Hypothalamus (tissue), 51 donors: ENCODE measurements at places on chromosomes 6 and 20.
A peak's percentile ranks its signal among the peaks of the same experiment; 100 is the strongest.

DNA sequence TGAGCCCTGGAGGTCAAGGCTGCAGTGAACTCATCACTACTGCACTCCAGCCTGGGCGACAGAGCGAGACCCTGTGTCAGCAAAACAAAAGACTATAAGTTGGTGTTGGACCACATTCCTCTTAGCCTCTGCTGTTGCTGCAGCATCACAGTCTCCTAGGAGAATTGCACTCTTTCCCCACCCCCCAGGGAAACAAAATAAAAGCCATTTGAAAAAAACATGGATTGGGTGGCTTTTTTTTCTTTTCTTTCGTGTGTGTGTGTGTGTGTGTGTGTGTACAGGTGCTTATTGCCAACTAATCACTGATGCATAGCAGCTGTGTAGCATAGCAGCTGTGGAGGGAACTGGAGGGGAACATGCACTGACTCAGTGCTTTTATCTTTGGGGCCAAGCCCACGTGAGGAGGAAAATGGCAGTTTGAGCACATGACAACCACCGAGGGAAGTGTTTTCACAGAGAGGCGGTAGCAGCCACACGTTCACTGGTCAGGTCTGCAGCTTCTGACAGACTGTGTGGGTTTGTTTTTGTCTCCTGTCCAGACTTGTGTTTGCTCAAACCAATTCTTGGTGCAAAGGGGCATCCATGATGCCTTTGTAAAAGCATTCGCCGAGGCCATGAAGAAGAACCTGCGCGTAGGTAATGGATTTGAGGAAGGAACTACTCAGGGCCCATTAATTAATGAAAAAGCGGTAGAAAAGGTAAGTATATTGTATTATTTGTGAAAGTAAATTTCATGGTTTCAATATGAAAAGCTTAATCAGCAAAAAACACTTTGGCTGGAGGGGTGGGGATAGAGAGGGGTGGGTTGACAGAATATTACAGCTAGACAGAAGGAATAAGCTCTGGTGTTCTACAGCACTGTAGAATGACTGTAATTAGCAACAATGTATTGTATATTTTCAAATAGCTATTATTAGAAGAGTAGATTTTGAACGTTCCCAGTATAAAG is 27.7 kb downstream of the ALDH5A1 start:
- DNase-seq, result no peak

- no peak for DNase-seq
These were observed 45.1 kb upstream of the TBC1D7 start for GRCh38 chr6:13373488-13373886.

DNA sequence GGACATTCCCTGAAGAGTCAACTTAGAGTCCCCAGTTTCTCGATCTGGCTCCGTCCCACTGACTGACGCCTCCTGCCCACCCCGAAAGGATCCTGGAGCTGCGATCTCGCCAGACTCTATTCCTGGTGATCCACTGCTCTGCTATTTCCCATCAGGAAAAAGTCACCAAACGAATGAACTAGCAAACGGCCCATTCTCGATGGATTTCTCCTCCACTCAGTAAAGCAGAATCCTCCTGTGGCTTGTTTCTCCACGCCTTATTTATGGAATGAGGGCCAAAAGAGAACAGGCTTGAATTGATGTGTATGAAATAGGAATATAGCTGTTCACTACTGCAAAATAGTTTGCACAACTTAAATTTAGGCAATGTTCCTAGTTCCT is 5.4 kb downstream of the NKX2-4 start:
- no peak for DNase-seq

DNA sequence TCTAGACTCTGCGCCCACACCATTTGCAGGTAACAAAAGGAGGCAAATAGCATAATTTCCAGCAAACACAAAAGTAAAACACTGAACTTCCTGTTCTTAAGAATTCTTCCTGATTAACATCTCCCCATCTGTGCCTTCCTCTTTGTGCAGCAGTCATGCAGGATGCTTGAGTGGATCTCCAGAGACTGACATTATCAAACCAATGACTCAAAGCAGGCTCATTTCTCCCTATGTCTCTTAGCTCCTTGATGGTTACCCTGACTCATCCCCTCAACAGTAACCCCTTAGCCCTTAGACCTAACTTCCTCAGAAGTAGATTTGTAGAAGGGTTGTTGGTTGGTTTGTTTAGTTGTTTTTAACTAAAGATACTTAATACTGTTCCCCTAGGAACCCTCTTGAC is 137.0 kb upstream of the RIN2 start:
- DNase-seq, result no peak

DNA sequence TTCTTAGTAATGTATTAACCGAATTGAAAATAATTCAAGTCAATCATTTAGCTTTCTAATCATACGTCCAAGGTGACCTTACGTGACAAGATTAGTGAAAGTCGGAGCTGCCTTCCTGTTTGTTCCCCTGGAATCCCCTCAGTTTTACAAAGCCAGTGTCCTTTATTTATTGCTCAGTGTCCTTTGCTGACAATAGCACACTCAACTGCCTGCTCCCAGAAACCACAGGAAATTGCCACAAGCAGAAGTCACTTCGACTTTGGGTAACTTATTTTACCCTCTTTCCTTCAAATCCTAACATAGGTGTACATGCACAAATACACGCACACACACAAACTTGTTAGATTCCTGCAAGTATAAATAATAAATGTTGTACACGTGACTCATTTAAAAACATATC is 1167.7 kb upstream of the ADGRB3 start:
- no peak for DNase-seq

GRCh38 chr20:21270806-21271205 is 32.3 kb upstream of the XRN2 start:
- no peak for DNase-seq

DNA sequence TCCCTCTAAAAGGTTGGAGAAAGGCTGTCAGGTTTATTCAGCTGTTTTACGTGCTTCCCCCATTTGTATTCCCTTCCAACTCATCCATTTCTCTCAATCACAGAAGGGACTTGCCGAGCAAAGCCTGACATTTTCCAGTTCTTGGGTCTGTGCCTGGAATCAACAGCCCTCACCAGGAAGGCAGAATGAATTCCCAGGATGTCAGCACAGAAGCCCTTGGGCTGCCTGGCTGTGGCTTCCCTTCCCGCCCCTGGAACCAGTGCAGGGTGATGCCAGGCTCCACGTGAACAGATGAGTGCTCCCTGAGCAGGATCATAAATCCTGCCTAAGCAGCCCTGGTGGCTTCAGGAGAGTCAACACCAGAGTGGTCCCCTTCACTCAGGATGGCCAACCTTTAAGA is 86.1 kb upstream of the CD83 start:
- DNase-seq, result no peak

DNA sequence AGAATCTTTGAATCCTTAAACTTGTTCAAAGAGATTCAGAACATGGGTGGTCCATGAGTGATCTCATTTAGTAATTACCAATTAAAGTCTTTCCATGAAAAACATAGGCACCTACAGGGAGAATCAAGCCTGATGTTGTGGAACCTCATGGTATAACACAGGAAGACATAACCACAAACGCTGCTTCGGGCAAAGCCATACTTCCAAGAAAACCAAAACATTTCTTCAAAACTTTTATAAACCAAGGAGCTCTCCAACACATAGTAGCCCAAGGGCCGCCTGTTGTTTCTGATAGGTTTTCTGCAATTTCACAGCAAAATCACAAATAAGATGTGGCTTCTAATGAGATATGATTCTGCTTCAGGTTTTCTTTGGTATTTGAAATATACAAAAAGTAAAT is 2.5 kb downstream of the CHD6 start:
- no peak for DNase-seq

DNA sequence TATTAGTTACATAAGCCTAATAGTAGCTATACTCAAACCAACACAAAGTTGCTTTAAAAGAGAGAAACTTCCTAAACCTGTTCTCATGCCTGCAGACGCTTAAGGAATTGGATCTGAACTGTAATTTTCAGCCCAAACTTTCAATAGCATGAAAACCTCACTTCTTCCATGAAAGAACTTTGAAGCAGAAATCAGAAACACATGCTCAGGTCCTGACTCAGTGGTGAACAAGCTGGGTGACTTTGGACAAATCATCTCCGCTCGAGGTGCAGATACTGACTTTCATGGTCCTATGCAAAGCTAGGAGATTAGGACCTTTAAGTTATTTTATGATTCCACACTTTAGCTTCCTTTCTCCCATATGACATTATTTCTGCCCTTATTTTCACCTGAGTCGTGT is 36.5 kb downstream of the NOX3 start:
- no peak for DNase-seq

DNA sequence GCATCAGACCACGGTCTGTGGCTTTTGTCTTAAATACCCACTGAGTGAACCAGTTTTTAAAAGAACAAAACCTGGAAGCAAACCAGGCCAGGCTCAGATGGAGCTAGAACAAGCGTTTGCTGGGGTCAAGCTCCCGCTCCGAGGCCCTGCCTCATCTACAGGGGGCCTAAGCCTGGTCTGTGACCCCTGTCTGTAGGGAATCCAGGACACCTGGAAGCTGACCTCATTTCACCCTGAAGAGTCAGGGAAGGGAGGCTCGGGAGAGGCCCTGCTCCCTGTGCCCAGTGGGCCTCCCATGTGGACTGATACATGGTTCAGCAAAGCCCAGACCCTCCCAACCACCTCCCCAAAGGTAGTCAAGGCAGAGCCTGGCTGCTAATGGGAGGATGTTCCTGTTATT is 26.8 kb upstream of the DLGAP4 start:
- no peak for DNase-seq

DNA sequence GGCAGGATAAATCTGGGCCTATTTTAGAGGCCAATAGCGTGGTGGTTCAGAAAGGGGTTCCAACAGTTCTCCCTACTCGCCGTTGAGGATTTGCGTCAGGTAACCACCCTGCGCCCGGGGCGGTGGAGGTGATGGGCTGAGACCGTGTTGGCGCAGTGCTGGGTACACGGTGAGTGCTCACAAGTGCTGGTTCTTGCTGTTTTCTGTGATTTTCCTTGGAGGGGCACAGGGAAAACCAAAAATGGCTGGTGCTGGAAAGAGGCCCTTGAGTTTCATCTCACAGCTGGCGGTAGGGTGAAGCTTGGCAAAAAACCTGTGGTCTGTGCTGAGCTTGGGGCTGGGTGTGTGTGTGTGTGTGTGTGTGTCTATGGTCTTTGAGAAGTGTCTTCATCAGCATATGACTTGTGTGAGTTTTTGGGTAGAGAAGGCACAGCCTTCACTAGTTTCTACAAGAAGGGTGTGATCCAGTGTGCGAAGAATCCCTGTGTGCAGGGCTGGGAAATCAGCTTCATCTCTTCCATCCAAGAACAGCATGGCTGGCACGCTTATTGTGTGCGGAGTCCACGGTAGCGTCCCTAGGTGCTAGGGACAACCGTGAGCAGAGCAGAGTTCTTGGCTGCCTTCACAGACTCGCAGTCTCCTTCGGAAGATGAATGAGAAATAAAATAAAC is 35.3 kb upstream of the SCRT2 start:
- DNase-seq, result no peak

- no peak for DNase-seq
These were observed 286.9 kb downstream of the PTPRK start for GRCh38 chr6:128233531-128233930.

DNA sequence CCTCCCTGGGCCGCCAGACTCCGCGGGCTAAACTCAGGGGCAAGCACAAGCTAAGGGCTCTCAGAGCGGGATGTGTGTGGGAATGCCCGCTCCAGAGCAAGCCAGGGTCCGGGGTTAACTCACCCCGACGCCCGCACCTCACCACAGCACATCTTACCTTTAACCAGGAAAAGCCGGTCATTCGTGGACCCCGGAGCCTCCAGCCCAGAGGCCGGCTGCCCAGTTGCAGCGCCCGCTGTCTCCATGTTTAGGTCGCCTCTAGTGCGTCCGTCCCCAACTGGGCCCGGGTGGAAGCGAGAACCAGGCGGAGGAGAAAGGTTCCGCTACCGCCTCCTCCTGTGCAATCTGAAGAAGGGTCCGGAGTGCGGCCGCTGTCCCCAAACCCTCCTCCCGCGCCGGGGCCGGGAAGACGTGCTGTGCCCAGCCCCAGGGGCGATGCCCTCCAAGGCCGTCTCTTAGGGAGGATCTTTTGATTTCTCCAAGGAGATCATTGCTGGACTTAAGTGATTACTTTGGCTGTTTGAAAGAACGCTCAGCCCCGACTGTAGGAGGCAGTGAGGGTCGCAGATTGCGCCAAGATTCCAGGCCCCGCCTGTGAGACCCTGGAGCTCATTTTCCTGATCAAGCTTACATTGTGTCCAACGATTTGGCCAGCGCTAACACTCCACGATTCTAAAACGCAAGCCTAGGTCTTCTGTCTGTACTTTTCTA is at the start of gene TMEM242:
TMEM242 (minus strand) TSS at position 265 of the 711 bp plus-strand sequence; CDS start at position 245, 20 bp downstream.
- no peak for DNase-seq

- peak; percentile 53 for DNase-seq
These were observed 639 bp upstream of the RCAN2 start for GRCh38 chr6:46491628-46492547.

- DNase-seq, result no peak
These were observed 127.0 kb upstream of the STMND1 start for GRCh38 chr6:16974704-16975359.

GRCh38 chr6:162467679-162468078 is 259.9 kb downstream of the PRKN start:
- no peak for DNase-seq

DNA sequence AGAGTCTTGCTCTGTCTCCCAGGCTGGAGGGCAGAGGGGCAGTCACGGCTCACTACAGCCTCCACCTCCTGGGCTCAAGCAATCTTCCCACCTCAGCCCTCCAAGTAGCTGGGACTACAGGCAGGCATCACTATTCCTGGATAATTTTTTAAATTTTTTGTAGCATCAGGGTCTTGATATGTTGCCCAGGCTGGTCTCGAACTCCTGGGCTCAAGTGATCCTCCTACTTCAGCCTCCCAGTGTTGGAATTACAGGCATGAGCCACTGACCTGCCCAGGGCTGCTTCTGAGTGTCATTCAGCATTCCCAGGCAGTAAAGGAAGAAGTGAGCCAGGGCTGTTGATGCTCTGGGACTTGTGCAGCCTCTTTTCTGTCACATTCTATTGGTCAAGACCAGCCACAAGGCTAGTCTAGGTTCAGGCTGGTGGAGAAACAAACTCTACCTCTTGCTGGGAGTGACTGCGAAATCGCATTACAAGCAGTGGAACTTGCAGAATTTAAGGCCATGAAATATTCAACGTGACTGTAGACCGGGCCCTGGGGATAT is 2.1 kb upstream of the ARFGEF2 start:
- DNase-seq, result no peak

DNA sequence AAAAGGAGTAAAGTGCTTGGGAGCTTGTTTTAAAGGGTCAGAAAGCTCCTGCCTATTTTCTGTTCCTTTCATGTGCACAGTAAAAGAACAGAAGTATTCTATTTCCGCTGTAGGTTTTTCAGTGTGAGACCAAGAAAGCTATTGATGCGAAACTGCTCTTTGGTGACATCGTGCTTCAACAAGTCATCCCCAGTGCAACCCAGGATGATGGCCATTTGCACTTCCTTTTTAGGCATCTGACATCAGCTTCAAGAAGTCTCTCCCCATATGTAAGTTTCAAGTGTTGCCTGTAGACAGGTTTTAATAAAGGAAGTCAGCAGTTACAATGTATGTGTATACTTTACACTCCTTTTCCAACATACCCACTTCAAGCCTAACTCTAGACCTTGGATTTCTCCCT is 131.6 kb downstream of the RFX6 start:
- no peak for DNase-seq
